ENCODE measurements at places on chromosomes 1 and 21.

DNA sequence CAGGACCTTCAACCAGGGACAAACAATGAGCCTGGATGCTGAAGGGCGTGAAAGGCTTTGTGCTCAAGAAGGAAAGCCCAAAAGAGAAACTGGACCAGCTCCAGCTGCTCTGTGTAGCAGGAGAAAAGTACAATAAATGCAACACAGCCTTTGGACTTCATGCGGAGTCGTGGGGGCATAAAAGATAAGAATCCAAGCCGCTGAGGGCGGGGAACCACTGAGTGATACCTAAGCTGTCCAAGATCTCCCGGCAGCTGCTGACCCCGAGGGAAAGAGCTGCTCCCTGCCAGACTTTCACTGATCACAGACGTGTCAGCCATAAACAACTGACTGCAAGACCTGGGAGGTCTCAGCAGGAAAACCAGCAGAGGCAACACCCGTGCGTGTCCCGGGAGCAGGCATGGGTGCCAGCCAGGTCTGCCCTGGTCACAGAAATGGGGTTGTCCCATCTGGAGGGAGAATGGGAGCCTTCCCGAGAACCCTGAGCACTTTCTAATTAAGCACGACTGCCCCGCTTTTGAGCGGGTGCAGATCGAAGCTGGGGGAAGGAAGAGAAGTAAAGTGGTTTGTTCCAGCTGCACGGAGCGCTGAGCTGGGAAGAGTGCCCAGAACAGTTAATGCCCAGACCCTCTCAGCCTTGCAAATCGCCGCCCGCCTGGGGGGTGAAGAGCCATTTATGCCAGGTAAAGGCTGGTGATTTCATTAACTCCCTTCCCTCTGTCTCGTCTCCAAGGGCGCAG is 68.3 kb upstream of the TARDBP start:
- DNase-seq = no peak

GRCh38 chr1:90023691-90024090 is 28.8 kb downstream of the ZNF326 start:
- no peak for DNase-seq

GRCh38 chr21:16357994-16358393 is 628.2 kb downstream of the USP25 start:
- no peak for DNase-seq

DNA sequence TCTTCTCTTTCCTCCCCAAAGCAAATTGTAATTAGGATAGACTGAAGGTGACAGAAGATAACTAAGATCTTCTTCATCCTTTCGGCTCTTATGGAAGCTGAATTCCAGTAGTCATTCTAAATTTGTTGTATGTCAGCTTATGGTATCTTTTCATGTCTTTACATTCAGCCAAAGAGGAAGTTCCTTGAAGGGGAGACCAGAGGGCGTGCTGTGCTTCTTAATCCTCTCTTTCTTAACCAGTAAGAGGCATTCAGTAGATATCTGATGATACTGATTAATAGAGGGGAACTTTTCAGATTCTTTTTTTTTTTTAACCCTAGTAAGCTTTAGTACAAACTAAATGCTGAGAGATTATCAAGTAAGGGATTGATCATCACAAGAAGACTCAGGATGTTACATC is 102.3 kb downstream of the OSBPL9 start:
- no peak for DNase-seq

- no peak for DNase-seq
These were observed 4.4 kb downstream of the MAD2L2 start for GRCh38 chr1:11676386-11677103.

- DNase-seq = no peak
These were observed 161.5 kb downstream of the NRIP1 start for GRCh38 chr21:14903172-14903865.

DNA sequence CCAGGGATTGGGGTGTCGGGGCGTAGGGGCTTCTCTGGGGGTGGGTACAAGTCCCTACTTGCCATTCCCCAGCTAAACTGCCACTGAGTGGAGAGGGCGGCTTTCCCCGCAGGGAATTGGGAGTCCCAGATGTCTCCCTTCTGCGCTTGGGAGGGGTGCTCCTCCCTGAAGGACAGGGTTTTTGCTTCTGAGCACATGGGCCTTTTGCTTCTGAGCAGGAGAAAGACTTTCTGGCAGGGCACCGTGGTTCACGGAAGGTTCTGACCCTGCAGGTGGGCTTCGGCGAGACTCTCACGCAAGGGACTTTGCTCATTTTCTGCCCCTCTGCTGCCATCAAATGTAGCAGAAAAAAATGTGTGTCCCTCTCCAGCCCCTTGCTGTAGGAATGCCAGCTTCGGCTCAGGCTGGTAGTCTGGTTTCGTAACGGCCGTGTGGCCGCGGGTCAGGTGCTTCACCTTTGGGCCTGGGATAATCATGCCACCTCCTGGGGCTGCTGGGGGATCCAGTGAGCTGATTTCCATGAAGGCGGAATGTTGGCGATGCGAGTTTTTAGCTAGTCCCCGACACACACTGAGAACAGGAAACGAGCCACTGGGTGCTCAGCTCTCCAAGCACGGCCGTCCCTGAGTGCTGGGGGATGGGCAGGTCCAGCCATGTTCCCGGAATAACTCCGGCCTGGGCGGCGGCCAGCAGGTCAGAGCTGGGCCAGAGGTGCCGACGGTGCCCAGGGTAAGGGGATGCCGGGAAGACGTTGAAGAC is 364.0 kb downstream of the CAMTA1 start:
- no peak for DNase-seq

DNA sequence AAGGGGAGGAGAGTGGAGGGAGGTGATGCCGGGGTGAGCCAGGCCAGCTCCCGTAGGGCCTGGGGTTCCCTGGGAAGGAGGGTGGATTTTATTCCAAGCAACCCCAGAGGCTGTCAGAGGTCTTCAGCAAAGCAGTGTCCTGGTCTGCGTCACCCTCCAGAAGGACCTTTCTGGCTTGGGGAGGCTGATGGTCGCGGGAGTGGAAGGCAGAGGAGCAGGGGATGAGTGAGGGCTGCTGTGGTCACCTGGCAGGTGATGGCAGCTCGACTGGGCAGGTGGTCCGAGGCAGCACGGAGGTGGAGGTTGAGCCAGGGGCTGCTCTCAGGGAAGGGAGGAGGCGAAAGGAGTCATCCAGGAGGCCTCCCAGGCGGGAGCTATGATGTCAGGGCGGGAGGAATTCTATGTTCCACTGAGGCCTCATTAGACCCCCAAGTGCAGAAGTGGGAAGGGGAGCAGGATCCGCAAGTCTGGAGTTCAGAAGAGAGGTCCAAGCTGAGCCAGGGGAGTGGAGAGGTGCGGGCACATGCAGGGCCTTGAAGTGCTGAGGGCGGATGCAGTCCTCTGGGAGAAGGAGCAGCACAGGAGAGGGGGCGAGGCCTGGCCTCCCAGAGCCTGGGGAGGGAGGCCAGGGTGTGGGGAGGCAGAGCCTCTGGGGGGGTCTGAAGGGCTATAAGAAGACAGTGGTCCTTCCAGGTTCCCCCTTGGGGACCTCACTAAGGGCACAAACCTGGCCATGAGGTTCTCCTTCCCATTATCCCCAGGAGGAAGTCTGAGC is 33.3 kb downstream of the BMP8A start:
- DNase-seq = no peak

DNA sequence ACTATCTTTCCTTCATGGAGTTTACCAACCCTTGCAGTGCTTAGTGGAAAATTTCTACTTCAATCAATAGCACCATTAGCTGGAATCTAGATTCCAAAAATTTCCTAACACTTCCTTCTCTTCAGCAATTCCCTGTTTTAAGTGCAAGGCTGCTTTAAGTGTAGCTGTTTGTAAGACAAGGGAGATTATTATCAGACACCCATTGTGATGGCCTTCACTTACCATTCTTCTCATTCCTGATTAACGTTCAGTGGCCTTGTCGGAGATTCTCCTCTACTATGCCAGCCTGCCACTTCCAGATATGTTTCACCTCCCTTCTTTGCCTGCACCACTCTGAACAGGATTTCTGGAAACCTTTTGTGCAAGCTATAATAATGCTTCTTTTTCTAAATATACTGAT is 464.9 kb upstream of the ADGRL2 start:
- DNase-seq = no peak

- DNase-seq = peak; percentile 64
These were observed 29.6 kb downstream of the DUSP10 start for GRCh38 chr1:221712198-221712684.

DNA sequence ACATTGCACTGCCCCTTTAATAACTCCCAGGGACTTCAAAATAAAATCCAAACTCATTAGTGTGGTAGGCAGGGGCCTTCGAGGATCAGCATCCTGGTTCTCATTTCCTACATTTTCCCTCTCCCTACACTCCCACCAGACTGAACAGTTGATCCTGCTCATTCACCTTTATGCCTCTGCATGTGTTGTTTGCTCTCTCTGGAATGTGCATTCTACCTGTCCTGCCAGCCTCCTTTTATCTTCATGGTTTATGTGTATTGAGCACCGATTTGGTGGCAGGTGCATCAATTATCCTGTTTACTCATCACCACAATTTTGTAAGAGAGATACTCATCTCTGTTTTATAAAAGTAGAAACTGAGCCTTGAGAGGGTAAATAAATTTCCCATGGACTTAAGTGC is 125.0 kb downstream of the ADSS2 start:
- no peak for DNase-seq

- no peak for DNase-seq
These were observed 14.7 kb upstream of the CSF1 start for GRCh38 chr1:109895720-109896504.

DNA sequence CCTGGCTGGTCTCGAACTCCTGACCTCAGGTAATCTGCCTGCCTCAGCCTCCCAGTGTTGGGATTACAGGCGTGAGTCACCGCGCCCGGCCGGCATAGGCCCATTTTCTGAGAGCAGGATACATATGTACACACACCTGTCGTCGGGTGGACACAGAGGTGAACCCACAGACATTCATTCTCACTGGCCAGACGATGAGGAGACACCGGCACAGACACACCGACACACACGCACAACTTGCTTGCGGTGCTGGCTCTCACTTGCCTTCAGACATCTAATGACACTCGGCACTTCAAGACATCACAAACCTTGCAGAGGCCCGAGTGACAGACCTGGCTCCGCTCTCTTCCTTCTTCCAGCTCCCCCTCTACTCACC is 579 bp downstream of the PTCH2 start:
- DNase-seq = no peak

DNA sequence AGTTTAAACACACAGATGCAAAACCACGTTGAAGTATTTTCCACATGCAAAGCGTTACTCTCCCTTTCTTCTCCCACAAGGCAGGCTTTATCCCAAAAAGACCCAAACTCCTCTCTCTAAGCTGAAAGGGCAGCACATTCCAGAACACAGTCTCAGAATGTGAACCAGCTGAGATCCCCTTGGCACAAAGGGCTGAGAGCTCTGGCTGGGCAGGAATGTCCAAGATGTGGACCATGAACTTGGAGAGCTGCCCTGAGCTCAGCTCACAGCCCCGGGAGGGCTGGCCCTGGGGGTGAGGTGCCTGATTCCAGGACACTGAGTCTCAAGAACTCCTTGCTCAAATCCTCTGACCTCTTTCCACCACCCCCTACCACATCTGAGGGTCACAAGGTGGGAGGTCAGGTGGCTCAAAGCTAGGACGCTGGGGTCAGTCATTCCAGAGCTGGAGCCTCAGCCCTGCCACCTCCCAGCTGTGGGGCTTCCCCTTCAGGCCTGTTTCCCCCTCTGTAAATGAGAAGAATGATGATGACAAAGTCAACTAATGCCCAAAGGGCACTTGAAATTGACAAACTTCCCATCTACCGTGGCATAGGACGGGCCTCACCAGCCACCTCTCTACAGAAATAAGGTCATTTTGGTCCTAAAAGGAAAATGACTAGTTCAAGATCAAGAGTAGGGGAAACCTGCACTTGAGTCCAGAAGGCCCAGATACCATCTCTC is 11.5 kb downstream of the ALDH4A1 start:
- DNase-seq = no peak

DNA sequence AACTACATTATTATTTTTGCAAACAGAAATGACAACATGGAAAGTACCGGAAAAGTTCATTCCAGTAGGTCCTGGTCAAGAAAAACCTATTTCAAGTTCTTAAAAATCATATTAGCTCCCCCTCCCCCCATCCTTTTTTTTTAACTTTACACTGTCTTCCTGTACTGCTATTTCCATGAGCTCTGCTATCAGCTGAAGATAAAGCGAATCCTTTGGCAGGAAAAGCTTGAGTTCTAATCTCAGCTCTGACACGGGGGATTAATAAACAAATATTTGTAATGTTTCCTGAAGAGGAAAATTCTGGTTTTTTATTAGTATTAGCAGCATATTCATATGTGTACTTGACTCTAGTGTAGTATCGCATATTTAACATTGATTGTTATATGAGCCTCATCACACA is 190.7 kb upstream of the ESRRG start:
- DNase-seq = no peak

GRCh38 chr1:26747048-26747447 is 40.7 kb upstream of the PIGV start:
- DNase-seq = no peak

GRCh38 chr1:71196685-71197084 is 115.8 kb upstream of the ZRANB2 start:
- DNase-seq = no peak

GRCh38 chr1:200899015-200899386 is 4.3 kb downstream of the INAVA start:
- no peak for DNase-seq

- no peak for DNase-seq
These were observed 31.4 kb upstream of the SLC35D1 start for GRCh38 chr1:67085326-67085725.

DNA sequence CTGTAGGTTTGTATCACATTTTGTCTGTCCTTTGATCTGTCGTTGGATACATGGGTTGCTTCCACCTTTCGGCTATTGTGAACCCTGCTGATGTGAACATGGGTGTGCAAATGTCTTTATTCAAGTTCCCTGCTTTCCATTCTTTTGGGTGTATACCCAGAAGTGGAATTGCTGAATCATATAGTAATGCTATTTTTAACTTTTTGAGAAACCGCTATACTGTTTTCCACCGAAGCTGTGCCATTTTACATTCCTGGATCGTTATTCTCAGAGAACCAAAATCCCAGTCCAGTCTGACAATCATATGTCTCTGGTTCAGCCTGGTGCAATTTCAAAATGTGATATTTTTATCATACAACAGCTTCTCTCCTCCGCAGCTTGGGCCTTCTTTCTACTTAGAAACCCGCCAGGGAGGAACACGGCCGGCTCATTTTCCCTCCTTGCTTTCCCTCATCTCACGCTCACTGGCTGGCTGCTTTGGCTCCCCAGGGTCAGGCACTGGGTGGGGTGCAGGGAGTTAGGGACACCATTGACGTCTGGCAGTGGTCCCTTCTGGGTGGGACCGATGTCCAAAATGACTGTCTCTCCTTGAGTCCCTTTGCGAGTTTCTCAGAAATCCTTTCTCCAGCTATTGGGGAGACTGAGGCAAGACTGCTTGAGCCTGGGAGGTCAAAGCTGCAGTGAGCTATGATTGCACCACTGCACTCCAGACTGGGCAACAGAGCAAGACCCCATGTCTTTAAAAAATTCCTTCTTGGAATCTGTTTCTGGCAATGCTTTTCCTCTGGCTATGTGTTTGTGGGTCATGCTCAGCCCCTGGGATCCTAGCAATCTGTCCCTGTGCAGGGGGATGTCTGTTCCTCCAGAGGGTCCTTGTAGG is 73.5 kb upstream of the AKT3 start:
- DNase-seq = no peak

DNA sequence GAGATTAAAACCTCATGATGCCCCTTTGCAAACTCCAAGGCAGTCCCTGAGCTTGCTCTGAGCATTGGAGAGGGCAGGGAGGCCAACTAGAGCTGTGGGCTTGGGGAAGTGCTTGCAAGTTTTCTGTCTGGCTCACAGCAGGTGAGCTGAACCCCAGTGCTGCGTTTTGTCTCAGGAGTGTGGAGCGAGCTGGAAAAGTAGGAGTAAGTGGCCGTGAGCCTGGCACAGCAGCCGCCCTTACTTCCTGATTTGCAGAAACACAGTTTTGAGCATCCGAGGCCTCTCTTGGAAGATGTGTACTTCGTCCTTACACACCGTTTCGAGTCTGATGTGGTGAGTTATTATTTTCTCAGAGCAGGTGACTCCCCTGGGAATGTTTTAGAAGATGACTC is 221.2 kb upstream of the C1orf174 start:
- DNase-seq = no peak
